ENCODE measurements at places on chromosomes 2 and 18.

GRCh38 chr2:237695201-237695780 lies 67.9 kb downstream of the LRRFIP1 start:
- no peak for DNase-seq

GRCh38 chr2:51013079-51013932 lies 18.6 kb downstream of the NRXN1 start:
- DNase-seq, result no peak

GRCh38 chr2:4931721-4932365 lies 760.3 kb upstream of the SOX11 start:
- DNase-seq, result no peak

DNA sequence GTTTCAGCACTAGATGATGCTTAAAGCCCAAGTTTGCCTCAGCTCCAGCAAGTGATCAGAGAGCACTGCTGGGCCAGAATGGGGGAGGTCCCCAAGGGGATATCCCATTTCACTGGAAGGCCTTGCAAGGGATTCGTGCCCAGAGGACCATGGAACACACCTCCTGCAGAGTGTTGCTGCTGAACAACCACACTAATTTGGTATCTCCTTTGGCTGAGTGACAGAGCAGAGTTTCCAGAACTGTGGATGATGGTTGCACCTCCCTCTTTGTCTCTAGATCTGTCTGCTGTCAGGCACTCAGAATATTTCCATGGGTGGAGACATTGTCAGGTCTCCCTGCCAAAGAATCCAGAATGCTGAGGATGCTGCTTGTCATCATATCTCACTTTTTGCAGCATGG lies 484.8 kb upstream of the NETO1 start:
- no peak for DNase-seq

DNA sequence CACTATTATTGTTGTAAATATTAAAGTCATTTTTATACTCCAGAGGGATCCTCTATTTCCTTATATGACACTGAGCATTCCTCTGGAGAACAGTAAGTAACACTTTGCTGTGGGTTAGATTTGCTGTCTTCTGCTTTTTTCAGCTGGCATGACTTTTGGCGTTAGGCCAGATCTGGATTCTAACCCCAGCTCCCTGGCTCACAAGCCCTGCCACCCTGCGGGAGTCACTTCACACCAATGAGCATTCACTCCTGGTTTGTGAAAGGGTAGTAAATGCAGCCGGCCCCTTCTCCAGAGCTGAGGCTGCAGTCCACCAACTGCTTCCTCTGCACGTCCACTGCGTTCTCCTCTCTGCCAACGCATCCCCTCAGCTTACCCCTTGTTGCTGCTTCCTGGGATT lies 373.8 kb upstream of the RAB6C start:
- DNase-seq, result no peak
